HEK293T (cell line): ENCODE measurements at places on chromosomes 7 and 10.

- DNase-seq: no peak
Observed at GRCh38 chr10:96683710-96684109, 36.6 kb downstream of the PIK3AP1 start.

DNA sequence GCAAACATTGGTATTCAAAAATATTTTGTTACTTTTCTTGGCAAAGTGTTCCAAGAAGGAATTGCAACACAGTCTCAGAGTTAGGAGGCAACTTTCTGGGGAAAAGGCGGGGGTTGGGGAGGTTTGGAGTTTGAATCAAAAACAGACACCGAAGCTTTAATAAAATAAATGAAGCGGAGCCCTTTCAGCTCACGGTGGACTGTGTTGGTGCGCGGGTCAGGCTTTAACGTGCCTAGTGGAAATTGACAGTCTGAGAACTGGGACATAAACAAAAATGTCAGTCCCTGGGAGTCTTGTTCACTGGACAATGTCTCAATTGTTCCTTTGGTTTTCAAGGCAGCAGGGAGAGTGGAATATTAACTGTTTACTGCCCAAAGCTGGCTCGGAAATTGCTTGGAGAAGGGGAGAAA, 109.3 kb downstream of the TCF7L2 start:
- DNase-seq: no peak

GRCh38 chr7:69526570-69526969, 71.7 kb upstream of the AUTS2 start:
- no peak for DNase-seq

DNA sequence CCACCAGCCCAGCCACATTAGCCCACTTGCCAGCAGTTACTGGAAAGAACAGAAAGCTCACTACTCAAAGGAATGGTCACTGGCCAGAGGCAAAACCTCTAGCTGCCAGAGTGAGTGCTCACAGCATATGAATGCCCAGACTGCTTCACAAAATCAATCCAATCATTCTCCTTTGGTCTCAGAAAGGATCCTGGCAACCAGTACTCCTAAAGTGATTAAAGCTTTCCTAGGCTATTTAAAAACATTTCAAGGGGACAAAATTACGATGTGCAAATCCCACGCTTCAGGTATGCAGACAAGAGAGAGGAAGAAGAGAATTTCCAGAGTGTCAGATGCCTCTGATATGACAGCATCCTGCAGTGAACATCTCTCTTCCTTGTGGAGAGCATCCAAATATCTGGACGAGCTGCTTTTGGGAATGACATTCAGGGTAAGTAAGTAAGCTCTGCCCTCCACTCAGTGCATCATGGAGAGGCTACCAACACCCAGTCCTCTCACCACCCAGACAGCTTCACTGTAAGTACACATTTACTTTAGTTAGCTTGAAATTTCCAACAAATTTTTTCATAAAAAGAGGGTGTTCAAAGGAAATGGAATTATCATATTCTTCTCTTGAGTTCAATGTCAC, 25.1 kb downstream of the ICA1 start:
- no peak for DNase-seq

DNA sequence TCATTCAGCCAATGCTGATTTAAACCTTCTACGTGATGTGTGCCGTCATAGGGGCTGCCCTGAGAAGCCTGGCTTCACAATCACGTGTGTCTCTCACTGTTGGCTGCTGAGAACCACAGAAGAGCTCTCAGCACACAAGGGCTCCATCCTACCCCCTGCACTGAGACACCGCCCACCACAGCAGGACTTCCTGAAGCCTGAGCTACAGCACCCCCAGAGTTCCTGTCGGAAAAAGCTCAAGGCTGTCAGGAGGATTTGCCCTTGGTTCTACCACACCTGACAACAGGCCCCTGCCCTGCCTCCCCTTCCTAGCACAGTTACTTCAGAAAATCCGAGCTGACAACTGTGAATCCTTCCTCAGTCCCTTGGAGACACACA, 191.9 kb downstream of the MAD1L1 start:
- DNase-seq: no peak

- no peak for DNase-seq
Observed at GRCh38 chr7:28065308-28065707, 115.3 kb downstream of the JAZF1 start.

GRCh38 chr10:26737730-26738129, 40.2 kb downstream of the PDSS1 start:
- DNase-seq: no peak

DNA sequence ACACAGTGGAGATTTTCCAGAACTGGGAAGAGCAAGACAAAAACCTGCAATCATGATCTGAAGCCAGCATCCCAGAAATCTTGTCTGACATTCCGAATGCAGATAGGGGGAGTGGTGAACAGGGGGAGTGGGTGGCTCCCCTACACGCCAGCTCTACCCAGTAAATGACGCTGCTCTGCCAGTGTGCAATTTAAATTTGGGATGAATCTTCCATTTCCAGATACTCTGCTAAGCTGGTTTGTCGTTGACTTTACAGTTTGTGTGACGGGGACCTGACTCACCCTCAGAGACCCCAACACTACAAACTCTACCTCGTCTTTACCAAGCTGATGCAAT, 68.7 kb upstream of the CAMK2B start:
- no peak for DNase-seq

GRCh38 chr10:20271490-20271889, 455.3 kb downstream of the PLXDC2 start:
- DNase-seq: no peak

DNA sequence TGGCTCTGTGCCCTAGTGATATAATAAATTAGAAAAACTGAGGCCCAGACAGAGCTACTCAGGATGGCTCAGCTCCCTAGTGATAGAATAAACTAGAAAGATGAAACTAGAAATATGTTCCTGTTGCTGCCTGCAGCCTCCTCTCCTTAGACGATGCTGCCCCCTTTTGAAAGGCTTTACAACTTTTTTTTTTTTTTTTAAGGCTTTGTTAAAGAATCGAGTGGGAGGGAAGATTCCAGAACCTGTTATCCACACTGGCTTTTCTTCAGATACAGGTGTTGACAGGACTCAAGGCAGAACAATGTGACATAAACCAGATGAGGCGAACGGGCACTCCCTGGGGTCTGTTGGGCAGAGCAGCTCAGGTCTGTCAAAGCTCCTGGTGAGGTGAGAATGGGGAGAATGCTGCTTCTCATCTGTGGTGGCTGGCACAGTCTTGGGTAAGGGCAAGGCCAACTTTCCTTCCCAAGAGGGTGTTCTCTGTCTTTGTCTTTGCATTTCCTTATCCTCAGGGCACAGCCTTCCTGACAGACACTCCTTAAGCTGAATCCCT, 175.1 kb downstream of the COBL start:
- peak; percentile 14 for DNase-seq

- no peak for DNase-seq
Observed at GRCh38 chr7:56115852-56116538, at the start of gene NUPR2. Gene NUPR2 (minus strand): TSS chr7:56116417. CDS start chr7:56116314, 103 bp downstream.

- no peak for DNase-seq
Observed at GRCh38 chr7:77326131-77326530, 90.0 kb downstream of the GSAP start.

- DNase-seq: no peak
Observed at GRCh38 chr10:3848005-3848774, 63.2 kb upstream of the KLF6 start.

DNA sequence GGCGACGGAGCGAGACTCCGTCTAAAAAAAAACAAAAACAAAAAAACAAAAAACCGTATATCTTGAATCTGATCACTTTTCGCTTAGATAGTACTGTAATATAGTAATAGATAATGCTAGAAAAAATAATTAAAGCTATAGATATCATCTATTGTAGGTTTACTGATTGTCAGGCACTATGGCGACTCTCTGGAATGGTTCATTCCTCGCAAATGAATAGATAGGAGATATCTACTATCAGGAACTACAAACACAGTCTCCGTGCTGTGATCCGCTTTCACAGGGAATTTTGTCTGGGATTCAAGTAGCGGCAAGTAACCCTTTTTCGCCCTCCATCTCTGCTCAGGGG, 342 bp upstream of the MEIG1 start:
- no peak for DNase-seq
